H54 (cell line): ENCODE measurements at places on chromosomes 12 and 14.

- no peak for DNase-seq
Observed at GRCh38 chr12:120439646-120440247, 1.8 kb downstream of the COX6A1 start.

- DNase-seq, result no peak
Observed at GRCh38 chr14:22602862-22603261, 4.8 kb downstream of the ABHD4 start.

- DNase-seq, result no peak
Observed at GRCh38 chr12:39102474-39103209, 197.3 kb upstream of the CPNE8 start.

DNA sequence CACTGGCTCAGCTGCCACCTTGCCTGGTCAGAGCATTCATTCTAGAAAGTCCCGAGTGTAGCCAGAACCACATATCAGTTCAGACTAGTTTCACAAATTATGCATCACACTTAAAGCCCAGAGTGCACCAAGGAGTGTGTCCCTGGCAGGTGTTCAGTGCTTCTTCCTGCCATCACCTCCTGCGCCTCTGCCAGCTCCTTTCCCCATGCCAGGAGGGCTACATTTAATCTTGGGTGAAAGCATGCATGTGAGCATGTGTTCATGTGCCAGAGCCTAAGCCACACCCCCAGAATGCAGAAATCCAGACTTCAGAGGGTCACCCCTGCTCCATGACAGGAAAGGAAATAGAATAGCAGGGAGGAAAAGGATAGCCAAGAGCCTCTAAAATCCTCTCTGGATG, 381.6 kb downstream of the DPF3 start:
- DNase-seq, result no peak

DNA sequence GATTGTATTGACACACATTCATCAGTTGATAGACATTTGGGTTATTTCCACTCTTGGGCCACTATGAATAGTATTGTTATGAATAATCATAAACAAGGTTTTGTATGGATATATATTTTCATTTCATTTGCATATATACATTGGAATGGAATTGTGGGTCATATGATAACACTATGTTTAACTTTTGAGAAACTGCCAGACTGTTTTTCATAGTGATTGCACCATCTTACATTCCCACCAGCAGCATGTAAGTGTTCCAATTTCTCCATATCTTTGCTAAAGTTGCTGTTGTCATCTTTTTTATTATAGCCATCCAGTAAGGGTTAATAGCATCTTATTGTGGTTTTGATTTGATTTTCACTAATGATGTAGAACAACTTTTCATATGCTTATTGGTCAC, 198.5 kb upstream of the PPFIA2 start:
- DNase-seq, result no peak

DNA sequence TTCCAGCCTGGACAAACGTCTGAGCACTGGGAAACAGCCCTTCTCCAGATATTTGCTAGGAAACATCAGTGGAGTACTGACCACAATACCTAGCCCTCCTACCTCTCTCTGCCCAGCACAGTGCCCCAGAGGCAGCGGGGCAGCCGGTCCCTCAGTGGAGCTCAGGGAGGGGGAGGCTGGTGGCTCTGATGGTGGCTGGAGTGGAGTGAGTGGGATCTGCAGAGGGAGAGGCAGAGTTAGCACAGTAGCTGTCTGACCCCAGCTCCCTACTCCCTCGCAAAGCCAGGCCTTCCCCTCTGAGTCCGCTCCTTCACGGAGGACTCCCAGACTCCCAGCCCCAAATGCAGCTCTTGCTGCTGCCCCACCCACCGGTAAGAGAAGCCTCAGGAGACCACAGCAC, 30.0 kb downstream of the NCKAP5L start:
- DNase-seq, result no peak

DNA sequence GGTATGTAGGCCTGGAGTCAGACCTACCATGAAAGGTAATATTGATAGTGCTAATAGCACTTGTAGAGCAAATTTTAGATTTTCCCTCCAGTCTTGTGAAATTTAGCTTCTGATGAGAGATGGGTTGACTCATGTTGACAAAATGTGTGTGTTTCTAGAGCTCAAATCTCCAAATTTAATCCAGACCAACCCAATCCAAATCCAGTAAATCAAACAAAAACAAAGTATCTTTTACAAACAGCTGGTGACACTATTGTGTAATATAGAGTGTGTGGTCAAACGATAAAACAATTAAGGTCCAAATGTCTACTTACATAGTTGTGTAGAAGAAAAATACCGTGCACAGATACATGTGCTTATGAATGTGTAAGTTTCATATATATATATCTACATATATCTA, 63.4 kb upstream of the KITLG start:
- DNase-seq, result no peak

DNA sequence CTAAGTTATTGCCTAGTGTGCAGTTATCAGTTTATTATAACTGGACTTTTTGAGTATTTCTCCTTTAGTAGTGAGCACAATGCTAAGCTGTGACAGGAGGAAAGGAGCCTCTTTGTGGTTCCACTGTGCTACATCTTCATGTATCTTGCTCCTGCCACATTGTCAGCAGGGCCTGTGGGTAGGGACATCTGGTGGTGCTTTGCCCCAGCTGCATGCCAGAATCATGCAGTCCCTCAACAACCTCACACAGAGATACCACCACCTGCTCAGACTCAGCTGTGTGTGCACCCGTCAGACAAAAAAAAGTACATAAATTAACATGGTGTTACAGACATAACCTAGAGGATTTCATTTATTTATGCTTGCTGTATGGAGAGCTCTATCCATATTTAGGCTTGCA, 51.1 kb downstream of the MIS18BP1 start:
- no peak for DNase-seq

DNA sequence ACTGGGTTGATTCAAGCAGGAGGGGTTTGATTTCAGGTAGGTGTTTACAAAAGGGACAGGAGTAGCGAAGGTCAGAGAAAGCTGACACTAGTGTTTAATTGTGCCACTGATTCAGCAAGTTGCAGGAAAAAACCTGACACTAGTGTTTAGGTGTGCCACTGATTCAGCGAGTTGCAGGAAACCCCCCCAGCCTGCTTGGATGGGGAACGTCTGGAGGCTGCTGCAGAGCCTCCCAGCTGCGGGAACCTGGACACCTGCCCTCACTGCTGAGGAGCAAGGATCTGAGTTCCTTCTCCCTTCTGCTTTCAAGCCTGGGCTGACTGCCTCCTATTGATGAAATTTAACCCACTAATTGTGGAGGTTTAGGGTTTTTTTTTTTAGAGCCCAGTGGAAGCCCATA, 84.2 kb downstream of the AVPR1A start:
- no peak for DNase-seq

DNA sequence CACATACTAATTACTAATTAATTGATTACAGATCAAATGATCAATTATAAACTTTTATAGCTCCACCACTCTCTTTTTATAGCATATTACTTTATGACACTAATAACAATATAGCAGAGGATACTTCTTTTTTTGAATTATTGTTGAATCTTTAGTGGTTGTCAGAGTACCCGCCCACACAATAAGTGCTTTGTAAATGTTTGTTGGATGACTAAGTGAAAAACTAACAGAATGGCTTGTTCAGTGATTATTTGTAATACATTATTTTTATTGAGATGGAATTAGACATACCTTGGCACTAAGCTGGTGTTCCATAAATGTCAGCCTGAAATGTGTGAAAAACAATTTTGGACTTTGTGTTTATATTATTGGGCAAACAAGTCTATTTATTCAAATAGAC, 670.5 kb upstream of the ATXN7L3B start:
- DNase-seq, result no peak

GRCh38 chr12:29147731-29148595, 1.1 kb upstream of the FAR2 start:
- DNase-seq, result peak; percentile 39

GRCh38 chr14:37472906-37473305, 122.1 kb downstream of the FOXA1 start:
- DNase-seq, result no peak

DNA sequence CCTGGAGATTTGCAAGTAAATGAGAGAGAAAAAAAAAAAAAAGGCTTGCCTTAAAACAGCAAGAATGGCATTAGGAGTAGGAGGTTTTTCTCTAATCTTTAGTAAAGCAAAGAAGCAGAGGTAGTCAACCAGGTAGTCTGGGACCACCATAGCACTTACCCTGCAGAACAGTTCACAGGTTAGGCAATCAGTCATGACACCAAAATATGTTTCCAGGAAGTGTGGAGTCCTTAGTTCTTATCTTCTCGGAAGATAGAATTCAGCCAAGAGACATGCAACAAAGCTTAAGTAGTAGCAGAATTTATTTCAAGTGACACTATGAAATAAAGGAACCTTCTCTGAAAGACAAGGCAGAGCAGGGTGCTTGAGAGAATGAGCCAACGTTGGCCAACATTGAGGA, 295.8 kb downstream of the IPO8 start:
- DNase-seq, result no peak

DNA sequence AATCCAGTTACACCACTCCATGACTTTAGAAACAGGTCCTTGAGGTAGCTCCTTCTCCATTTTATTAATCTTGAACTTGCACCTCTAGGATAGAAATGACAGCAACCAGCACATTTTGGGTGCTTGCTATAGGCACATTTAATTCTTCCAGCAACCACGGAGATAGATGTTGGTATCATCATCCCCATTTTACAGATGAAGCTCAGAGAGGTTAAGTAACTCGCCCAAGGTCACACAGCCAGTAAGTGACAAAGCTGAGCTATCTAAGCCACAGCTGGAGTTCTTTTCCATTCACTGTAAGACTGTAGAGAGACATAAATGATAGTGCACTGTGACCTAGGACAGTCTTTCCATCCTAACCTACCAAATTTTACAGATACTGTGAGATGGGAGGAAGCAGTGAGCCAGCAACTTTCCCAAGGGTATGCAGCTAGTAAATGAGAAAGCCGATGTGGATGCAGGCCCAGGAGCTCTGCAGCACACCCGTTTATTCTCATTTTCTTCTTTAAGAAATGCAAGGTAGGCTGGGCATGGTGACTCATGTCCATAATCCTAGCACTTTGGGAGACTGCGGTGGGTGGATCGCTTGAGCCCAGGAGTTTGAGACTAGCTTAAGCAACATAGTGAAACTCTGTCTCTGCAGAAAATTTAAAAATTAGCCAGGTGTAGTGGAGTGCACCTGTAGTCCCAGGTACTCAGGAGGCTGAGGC, 103.2 kb downstream of the TBX5 start:
- no peak for DNase-seq
